ENCODE measurements at places on chromosomes 4 and X.

- H3K4me3 ChIP-seq = no peak overlapping the region
- no peaks in the 10 kb centered on the region for H3K36me3 ChIP-seq
- DNase-seq = no peak
Measured at GRCh38 chr4:131347816-131348215, 1801.3 kb upstream of the PCDH10 start.

DNA sequence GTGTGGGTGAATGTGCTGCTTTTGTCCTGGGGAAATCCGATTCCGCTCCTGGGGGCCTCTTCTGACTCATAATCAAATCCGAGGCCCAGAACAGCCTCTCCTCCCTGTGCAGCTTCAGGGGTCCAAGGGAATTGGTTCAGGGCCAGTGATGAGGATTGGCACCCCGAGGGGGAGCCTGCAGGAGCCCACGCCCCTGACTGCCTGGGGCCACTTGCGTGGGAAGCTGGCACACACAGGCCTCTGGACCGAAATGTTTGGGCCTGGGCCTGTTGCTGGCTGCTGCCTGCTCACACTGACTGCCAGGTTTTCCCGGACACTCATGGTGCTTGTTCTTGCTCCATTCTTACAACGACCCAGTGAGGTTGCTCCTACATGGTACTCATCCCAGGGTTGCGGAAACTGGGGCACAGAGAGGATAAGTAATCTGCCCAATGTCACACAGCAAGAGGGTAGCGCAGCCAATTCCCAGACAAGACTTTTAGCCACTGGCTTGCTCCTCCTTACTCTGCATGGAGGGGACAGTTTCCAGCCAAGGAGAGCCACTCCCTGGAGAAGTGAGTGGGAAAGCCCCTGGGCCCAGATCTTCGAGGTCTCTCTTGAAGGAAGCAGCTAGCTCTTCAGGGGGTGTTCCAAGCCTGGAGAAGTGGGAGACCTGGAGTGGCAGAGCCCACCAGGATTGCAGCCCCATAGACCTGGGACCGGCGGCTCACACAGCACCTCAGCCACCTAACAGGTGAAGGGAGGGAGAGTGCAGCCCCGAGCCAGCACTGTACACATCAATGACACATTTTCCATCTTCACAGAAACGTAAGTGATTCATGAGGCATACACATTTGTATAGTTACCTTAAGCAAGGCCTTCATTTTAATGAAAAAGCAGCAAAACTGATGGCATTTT lies 20.3 kb downstream of the CFAP99 start:
- no peak for DNase-seq
- no peaks in the 10 kb centered on the region for H3K36me3 ChIP-seq
- H3K4me1 ChIP-seq = peaks cover 6% of the 10 kb centered on the region

- no peak overlapping the region for H3K4me3 ChIP-seq
- DNase-seq = no peak
- H3K4me1 ChIP-seq = no peaks in the 10 kb centered on the region
- H3K36me3 ChIP-seq = peaks cover 53% of the 10 kb centered on the region
- peaks cover 7% of the 10 kb centered on the region for H3K27me3 ChIP-seq
Measured at GRCh38 chrX:40074959-40075332, 22.8 kb downstream of the BCOR start.

GRCh38 chr4:88759039-88759894 lies 61.6 kb upstream of the NAP1L5 start:
- H3K4me1 ChIP-seq = no peaks in the 10 kb centered on the region
- no peaks in the 10 kb centered on the region for H3K36me3 ChIP-seq
- no peaks in the 10 kb centered on the region for H3K27me3 ChIP-seq
- no peak for DNase-seq
- no peak overlapping the region for H3K4me3 ChIP-seq

DNA sequence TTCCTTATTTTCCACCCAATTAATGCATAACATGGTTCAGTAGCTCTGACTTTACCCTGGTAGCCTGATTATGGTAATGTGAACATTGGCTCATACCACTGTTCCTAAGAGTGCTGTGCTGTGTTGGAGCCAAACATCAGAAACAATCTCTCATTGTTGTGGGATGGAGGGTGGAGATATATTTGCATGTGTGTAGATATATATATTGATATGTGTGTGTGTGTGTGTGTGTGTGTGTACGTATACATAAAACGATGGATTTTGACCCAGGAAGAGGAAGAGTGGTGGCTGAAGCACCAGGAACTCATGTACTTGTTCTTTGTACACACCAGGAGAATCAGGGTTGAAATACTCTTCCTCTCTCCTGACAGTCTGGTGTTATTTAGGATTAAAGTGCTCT lies 247.7 kb downstream of the IL15 start:
- H3K27ac ChIP-seq = no peak overlapping the region
- H3K4me1 ChIP-seq = no peaks in the 10 kb centered on the region
- no peaks in the 10 kb centered on the region for H3K36me3 ChIP-seq
- DNase-seq = no peak
